Right kidney (tissue), 9 donors: ENCODE measurements at places on chromosomes 13 and 19.

DNA sequence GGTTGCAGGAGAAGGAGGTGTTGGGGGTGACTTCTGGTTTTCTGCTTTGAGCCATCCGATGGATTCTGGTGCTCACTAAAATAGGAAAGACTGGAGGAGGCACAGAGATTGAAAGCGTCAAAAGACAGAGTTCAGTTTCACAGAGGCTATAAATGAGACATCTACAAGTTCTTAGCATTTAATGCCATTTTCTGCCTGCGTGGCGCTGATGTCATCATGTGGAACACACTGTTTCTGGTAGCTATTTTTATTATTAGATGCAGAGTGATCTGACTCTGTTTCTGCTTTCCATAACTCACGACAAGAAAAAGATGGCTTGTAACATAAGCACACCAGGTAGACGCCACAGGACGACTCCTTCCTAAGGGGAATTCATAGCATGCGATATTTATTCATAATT is 3.3 kb upstream of the SLC39A3 start:
- DNase-seq: no peak

DNA sequence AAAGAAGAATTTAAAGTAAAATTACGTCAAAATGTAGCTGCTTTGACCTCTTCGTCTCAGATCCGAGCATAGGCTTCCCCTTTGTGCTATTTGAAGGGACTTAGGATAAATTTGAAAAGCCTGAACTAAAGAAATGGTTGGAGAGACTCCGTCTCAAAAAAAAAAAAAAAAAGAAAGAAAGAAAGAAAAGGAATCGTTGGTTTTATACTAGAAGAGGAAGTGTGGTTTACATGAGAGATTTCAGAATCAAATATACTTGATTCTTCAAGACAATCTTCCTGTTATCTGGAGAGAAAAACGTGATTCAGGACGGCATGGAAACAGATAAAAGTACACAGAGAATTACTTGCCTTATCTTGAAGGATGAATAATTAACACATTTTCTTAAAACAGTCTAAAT is 474 bp upstream of the ZNF780B start:
- DNase-seq: no peak

- no peak for DNase-seq
These were observed 436.5 kb downstream of the KCTD12 start for GRCh38 chr13:76449716-76450115.

- no peak for DNase-seq
These were observed 344.7 kb downstream of the KLF5 start for GRCh38 chr13:73403355-73404120.
